ENCODE measurements at places on chromosomes 1 and 21.

GRCh38 chr1:2232255-2232915 is 4.3 kb downstream of the SKI start:
- no peak for DNase-seq

DNA sequence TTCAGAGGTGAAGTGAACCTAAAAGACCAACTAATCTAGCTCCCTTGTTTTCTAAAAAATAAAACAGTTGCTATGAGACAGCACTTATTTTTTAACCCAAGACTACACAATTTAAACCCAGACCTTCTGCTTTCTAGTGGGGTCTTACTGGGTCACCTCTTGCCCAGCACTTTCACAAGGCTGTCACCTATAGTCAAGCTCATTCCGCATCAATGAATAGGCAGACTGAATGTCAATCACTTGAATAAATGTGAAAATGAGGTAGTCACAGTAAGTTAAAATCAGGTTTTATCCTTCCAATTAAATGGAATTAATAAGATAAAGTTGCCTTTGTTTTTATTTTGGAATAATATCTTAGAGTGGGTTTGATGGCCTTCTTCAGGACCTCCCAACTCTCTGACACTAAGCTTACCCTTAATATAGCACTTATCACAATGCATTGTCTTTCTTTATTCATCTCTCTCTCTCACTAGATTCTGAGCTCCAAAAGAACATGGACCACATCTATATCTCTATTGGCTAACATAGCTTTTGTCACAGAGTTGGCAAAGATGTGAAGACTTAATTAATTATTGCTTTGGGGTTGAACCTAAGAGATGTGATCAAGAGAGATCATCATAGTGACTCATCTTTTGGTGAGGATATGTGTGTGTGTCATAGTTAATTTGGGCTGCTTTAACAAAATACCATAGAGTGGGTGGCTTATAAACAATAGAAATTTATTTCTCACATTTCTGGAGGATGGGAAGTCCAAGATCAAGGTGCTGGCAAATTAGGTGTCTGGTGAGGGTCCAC is 248.7 kb upstream of the DAB1 start:
- DNase-seq: no peak

DNA sequence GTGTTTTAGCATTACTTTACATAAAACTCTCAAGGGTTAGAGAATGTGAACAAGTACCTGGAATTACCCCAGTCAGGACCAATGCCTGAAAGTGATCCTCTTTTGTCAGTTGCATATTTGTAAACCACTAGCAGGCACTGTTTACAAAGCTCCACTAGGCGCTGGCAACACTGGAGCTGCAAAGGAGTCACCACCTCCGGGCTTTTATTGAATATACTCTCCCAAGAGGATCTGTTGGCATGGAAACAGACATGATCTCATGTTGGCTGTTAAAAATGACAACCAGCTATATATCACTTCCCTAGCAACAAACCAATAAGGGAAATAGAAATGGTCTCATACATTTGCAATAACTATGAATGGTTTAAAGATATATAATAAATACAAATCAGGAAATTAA is 116.0 kb downstream of the TTLL7 start:
- DNase-seq: no peak

GRCh38 chr1:205975387-205975998 is 27.7 kb downstream of the RAB7B start:
- DNase-seq: no peak

GRCh38 chr1:227559926-227560325 is 3.4 kb upstream of the ZNF678 start:
- no peak for DNase-seq

GRCh38 chr1:230992100-230992774 is 13.3 kb downstream of the ARV1 start:
- DNase-seq: no peak

GRCh38 chr1:100343897-100344296 is 8.4 kb upstream of the CDC14A start:
- no peak for DNase-seq

DNA sequence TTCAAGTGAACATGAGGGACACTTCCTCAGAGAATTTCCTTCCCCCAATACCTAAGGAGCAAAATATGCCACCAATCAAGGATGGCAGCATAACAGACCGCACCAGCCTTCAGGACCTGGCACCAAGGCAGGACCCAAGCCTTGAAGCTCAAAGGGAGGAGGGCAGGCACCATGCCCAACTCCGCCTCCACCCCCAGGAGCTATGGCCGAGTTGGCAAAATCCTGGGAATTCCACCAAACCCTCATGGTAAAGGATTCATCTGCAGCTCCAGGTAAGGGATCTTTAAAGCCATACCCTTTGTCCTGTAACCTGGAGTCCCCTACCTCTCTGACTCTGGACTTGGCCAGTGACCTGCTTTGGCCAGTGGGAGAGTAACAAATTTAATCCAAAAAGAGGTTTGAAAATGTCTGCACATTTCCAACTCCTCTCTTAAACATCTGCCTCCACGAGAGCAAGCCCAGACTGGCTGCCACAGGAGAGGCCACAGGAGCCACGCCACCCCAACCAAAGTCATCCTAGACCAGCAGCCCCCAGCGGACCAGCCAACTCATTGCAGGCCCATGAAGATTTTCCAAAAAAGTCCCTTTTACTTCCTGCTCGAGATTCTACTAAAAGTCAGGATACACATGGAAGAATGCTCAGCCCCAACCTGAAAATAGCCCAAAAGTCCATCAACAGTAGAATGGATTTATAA is 41.9 kb downstream of the NPHP4 start:
- no peak for DNase-seq

GRCh38 chr1:4630561-4630960 is 23.8 kb upstream of the AJAP1 start:
- DNase-seq: no peak

- no peak for DNase-seq
Measured at GRCh38 chr1:182676274-182676673, 8.1 kb downstream of the RGS8 start.

- no peak for DNase-seq
Measured at GRCh38 chr1:58721247-58721820, 21.5 kb upstream of the MYSM1 start.

Measured in stimulated activated CD8-positive, alpha-beta memory T cell treated with anti-CD3 and anti-CD28 coated beads, Interleukin-15, amount 100 ng/mL, for 24 hours (primary cell).